Hematopoietic multipotent progenitor cell treated with erythropoietin and hydrocortisone succinate and interleukin-3 and kit ligand, for 8 days (in vitro differentiated cells): ENCODE measurements at places on chromosomes 4 and X.

DNA sequence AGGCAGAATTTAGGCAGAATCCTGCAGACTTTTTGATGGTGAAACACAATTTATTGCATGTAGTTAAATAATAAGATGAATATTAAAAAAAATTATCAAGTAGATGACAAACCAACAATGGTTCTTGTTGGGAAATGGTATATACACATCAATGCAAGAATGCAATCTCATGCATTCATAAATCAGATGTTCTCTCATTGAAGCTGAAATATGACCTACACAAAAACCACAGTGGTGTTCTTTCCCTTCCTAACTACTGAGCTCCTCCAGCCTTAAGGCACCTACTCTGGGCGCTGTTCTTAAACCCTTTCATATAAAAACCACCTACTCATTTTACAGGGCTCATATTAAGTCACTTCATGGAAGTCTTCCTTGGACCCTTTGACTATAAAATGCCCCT, 64.1 kb downstream of the ANTXR2 start:
- DNase-seq: no peak

- DNase-seq: peak; percentile 34
These were observed 19.1 kb upstream of the TEX13B start for GRCh38 chrX:108001218-108001814.

GRCh38 chrX:43860646-43861370, 21.4 kb downstream of the MAOB start:
- no peak for DNase-seq

DNA sequence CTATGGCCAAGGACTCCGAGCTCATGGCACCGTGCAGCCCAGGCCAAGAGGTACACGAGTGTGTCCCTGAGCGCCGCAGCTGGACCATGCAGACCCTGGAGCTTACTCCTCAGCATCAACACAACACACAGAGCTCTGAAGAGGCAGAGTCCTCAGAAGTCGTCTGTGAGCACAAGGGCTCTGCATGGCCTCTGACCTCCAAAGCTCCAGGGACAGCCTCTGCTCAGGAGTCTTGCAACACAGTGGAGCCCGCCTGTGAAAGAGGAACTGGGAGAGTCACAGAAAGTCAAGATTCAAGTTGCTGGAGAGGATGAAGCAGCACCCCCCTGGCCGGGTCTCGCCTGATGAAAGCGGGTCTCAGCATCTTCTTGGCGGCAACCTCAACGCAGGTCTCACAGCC, 2.9 kb downstream of the LRPAP1 start:
- peak; percentile 13 for DNase-seq

GRCh38 chrX:103585411-103586313, at the start of gene TCEAL4:
Gene TCEAL4 (plus strand): TSS chrX:103585515. CDS start chrX:103586676, 1,161 bp downstream.
- peak; percentile 28 for DNase-seq

DNA sequence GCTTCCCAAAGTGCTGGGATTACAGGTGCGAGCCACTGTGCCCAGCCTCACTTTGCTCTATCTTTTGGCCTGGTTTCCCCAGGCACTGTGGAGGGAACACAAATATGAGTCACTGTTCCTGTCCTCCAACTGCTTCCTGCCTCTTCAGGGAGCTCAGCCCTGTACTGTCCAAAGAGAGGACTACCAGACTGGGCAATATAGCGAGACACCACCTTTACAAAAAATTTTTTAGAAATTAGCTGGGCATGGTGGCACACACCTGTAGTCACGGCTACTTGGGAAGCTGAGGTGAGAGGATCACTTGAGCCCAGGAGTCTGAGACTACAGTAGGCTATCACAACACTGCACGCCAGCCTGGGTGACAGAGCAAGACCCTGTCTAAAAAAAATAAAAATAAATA, 16.9 kb upstream of the WAS start:
- no peak for DNase-seq

DNA sequence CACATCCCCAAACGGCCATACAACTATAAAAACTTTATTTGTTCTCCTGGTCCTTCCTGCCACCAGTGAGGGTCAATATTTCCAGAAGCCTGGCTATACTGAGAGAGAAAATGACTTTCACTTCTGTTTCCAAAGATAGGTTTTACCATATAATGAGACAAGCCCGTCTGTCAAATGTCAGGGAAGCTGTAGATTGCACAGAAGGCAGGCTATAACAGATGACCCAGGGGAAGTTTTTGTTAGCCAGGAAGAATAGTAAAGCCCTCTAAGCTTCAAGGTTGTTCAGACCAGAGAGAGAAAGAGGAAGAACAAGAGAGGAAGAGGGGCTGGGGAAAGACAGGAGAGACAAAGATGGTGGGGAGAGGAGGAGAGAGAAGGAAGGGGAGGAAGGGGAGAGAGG, 217.5 kb downstream of the GBA3 start:
- no peak for DNase-seq

DNA sequence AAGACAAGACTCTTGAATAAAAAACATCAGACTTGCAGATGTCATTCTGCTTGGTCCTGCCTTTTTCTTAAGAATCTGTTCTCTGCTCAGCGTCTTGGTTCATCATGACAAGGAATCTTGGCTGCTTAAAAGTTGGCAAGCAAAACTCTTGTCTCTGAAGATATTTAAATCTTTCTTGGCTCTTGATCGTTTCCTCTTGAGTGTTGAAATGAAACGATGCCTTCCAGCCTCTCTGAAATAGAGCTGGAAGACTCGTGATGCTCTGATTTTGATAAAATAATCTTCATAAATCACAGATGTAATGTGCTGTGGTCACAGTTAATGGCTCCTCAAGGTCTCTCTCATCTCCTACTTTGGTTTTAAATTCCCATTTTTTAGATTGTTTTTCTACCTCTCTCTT, 39.9 kb upstream of the TMEM192 start:
- DNase-seq: no peak

GRCh38 chr4:166257276-166257675, 384.2 kb downstream of the TLL1 start:
- no peak for DNase-seq

DNA sequence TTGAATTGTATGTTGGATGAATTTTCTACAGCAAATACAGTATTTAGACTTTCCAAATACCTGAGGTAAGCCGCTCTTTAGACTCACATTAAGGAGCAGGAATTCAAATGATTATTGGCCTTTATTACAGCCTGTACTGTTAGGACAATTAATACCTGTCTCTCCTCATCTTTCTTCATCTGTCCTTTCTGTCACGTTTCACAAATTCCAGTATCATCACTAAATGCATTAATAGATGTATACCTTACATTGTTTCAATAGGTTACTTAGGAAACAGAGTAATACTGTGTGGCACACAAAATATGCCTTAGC, 1.2 kb downstream of the FAM241A start:
- DNase-seq: peak; percentile 28

DNA sequence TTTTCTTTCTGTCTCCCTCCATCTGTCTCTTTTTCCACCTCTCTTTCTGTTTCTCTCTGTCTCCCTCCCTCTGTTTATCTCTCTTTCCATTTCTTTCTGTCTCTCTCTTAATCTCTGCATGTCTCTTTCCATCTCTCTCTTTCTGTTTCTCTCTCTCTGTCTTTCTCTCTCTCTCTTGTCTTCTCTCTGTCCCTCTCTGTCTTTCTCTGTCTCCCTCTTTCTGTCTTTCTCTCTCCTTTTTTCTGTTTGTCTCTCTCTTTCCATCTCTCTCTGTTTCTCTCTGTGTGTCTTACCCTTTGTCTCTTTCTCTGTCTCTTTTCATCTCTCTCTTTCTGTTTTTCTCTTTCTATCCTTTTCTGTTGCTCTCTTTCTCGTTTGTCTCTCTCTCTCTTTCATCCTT, 34.7 kb downstream of the ARSF start:
- no peak for DNase-seq

GRCh38 chr4:174265916-174266315, 17.6 kb downstream of the FBXO8 start:
- no peak for DNase-seq

- no peak for DNase-seq
These were observed 15.2 kb downstream of the BCOR start for GRCh38 chrX:40082447-40083119.

DNA sequence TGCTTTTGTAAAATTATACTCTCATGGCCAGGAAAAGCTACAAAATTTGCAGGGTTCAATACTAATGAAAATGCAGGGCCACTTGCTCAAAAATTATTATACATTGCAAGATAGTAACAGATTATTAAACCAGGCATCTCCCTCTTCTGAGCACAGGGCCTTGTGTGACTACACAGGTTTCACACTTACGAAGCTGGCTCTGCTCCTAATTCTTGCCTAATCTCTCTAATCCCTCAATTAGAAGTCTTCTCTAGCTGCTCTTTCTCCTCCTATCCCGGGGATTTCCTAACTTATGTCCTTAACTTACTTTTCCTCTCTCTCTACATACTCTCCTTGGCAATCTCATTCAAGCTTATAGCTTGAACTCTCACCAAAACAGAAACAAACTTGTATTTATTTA, 168.3 kb downstream of the AREG start:
- DNase-seq: no peak

- DNase-seq: no peak
These were observed 756.3 kb upstream of the ADGRL3 start for GRCh38 chr4:60443796-60444195.

DNA sequence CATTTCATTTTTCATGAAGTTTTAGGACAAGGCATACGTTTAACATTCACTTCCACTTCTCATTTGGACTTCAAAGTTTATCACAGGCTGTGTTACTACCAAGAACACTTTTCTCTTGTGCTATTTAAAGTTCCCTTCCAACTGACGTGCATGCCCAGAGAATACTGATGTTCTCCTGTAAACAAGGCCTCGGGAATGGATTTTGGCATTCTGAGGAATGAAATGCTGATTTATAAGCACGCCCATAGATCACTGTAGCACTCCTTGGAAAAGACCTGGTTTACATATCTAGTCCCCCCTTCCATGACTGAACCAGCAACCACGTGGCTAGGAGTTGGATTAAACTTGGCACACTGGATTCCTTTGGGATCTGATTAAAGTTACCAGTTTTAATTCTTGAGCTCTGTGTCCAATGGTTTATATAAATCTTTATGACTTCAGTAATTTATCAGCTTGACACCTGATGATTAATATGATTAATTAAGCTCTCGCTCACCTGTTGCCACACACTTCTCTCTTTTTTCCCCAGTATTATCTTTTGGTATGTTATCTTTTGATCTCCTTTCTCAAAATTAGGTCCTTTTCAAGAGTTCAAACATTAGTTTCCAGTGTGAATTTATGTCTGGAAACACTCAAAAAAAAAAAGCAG, 122.4 kb upstream of the HAND2 start:
- no peak for DNase-seq

DNA sequence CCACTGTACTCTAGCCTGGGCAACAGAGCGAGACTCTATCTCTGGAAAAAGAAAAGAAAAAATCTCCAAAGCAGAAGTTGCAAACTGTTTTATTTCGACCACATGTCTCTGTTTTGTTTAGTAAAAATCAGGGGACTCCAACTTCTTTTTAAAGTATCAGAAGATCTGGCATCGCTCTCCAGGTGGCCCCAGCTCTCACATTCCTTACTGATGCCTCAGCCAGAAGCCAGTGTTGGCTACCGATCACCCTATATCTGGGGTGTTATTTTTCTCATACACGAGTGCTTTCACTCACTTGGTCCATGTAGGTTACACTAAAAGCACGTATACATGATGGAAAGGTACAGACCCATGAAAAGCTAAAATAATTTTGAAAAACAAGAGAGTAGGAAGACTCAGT, 8.3 kb downstream of the MPP1 start:
- no peak for DNase-seq

GRCh38 chr4:88041626-88042025, 34.2 kb downstream of the PKD2 start:
- no peak for DNase-seq

GRCh38 chrX:40153345-40154249, 55.8 kb upstream of the BCOR start:
- DNase-seq: peak; percentile 57

- no peak for DNase-seq
These were observed 12.6 kb upstream of the SUPT20HL1 start for GRCh38 chrX:24347881-24348280.

DNA sequence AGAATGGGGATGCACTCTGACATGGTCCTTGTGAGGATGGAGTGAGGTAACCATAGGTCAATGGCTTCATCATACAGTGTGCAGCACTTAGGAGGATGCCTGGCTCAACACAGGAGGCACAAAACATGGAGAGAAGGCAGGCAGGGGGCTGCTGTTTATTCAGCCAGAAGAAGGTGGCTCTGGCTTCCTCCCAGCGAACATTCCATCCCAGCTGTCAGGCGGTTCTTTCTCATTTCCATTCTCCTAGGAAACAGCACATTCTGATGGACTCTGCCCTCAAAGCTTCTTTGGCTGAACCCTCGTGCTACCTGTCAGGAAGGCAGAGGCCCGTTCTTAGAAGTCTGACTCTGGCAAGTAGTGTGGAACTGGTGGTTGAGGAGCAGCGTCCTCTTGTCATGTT, 18.6 kb downstream of the STK32B start:
- no peak for DNase-seq

DNA sequence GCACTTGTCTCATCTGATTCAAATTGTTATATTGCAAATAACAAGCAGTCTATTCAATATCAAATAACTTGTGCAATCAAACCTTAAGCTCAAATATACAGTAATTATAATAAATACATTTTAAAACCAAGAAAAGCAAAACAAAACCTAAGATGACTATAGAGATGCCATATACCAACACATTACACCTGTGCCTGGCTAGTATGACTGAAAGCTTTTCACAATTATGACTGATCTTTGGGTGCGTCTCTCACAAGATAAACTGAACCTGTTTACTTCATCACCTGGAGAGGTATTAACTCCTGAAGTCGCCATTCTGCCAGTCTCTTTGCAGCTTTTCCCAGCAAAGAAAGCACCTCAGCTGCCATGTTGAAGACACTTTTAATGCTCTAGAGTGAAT, 41.3 kb downstream of the ACSL4 start:
- DNase-seq: no peak

- no peak for DNase-seq
These were observed 214.5 kb downstream of the KCNIP4 start for GRCh38 chr4:21733894-21734630.

- DNase-seq: peak; percentile 21
These were observed 790.0 kb downstream of the PCDH18 start for GRCh38 chr4:136742333-136742732.

GRCh38 chr4:2390146-2390545, 28.3 kb downstream of the ZFYVE28 start:
- no peak for DNase-seq

- DNase-seq: no peak
These were observed 113.0 kb upstream of the EDNRA start for GRCh38 chr4:147367891-147368290.

DNA sequence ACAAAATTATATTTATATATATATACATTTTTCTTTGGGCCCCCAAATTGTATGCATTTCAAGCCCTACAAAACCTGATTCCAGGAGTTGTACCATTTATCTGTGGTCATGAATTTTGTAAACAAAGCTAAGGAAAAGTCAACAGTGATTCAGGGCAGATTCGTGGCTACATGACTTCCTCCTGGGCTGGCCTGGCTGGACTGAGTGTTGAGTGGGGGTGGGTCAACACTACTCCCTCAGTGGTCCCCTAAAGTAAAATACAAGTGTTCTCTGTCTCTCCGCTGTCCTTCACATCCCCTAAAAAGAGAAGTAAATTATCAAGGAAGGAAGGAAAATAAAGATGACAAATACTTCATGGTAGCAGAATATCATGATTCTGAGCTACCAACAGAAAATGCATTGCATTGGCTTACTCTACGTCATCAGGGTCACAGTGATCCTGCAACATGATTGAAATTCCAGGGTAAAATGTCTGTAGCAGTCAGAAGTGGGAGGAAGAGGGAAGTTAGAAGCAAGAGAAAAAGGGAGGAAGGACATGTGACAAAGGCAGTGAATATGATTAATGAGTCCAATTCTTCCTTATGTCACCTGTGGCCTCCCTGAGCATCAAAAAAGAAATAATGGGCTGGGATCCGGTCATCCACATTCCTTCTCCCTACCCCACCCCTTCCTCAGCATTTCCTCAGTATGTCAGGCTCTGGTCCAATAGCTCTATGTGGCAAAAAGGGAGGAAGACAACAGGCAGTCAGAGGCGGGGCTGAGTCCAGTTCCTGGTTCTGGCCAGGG, 42.4 kb upstream of the MYOZ2 start:
- DNase-seq: no peak
